ENCODE measurements at places on chromosomes 2 and 18.

DNA sequence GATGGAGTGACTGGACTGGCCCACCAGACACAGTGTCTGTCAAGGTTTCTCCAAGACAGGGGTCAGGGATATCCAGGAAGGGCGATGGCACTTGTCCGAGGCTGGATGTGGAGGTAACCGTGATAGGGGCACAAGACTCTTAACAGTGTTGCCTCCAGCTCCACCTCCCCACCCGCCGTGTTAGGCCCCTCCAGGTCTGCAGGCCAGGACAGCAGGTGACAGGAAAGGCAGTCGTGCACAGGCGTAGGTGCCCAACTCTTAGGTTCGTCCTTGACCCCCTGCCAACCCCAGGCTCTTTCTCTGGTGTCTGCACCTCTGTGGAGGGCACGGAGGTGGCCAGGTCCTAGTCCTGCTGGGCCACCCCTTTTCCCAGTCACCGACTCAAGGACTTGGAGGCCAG, 10.1 kb downstream of the ITM2C start:
- no peak for DNase-seq

GRCh38 chr2:72115110-72116080, 32.3 kb downstream of the CYP26B1 start:
- DNase-seq = no peak

DNA sequence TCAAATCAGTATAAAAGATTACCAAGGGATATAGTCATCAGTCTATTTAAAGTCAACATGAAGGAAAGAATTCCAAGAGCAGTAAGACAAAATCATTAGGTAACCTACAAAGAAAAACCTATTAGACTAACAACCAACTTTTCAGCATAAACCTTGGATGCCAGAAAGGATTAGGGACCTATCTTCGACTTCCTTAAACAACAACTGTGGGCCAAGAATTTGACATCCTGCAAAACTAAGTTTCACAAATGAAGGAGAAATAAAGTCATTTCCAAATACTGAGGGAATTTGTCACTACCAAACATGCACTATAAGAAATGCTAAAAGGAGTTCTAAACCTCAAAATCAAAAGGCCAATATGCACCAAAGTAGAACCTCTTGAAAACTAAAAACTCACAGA, 147.9 kb upstream of the TFPI start:
- DNase-seq = no peak

- DNase-seq = peak; percentile 29
These were observed 6.2 kb upstream of the GPR155 start for GRCh38 chr2:174492963-174493431.

DNA sequence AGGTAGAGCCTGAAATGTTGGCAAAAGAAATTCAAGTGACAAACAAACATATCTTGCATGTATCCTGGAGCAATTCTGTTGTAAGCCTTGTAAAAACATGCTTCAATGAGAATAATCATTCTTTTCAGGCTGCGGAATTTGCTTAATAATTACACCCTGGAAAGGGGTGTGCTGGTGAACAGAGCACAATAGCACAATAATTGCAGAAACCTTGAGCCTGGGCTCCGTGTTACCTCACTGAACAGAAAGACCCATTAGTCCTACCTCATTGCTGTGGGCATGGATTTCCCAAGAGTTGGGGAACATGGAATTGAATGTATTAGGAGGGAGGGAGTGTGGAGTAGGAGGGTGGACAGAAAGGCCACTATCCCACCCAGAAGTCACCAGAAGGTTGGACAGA, 168.0 kb upstream of the ALKAL2 start:
- DNase-seq = no peak

DNA sequence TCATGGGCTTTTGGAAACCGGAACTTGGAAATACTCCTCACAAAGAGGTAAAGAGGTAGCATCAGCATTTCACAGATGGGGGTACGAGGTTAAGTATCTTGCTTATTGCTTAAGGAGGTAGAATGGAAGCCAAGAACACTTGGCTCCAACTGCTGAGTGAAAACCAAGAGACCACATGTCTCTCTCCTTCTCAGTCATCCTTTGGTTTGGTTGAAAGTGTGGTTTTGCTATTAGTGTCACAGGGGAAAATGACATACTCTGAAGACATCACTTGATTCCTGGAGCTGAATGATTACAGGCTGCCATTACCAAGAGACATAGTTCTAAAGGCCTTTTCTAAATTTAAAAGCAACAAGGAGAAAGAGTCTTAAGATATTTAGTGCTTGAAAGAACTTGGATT, 41.5 kb downstream of the ANTXR1 start:
- no peak for DNase-seq

GRCh38 chr2:209976698-209977385, 25.6 kb upstream of the RPE start:
- no peak for DNase-seq

- DNase-seq = no peak
These were observed 94.6 kb upstream of the SMAD2 start for GRCh38 chr18:48024881-48025660.

- DNase-seq = no peak
These were observed 611 bp downstream of the TCF7L1 start for GRCh38 chr2:85133751-85134254.

- no peak for DNase-seq
These were observed 313.1 kb upstream of the SYT4 start for GRCh38 chr18:43590182-43590903.

GRCh38 chr2:38515155-38516074, 87.3 kb downstream of the HNRNPLL start:
- DNase-seq = no peak

DNA sequence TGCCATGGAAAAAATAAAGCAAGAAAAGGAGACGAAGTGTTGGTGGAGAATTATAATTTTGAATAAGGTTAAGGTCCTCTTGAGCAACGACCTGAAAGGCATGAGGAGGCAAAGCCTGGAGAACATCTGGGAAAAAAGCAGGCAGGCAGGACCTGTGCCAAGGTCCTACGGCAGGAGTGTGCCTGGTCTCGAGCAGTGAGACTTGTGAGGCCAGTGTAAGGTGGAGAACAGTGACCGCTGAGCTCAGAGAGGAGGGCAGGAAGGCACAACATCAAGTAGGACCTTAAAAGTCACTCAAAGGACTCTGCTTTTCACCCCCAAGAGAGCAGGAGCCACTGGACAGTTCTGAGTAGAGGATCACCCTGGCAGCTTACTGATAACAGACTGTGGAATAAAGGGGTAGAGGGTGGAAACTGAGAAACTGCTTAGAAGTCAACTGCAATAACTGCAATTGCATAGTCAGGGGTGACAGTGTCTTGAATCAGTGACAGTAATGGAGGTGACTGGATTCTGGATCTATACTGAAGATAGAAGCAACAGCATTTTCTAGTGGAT, 3.5 kb downstream of the NOL10 start:
- DNase-seq = no peak

DNA sequence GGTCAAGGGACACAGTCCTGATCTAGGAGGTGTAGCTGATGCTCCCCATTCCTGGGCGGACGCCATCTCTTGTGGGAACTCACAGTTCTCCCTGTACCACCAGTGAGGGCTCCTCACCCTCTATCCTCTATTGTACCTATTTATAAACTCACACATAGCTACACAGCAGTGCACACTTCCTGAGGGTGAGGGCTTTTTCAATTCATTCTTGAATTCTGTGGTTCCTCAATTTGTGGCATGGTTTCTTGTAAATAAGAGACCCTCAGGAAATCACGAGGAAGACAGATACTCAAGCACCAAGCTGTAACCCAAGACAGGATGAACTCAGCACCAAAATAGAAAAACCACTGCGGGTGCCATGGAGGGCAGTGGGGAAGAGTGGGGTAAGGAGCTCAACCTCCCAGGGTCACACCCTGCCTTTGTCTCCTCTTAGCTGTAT, 245.9 kb upstream of the PXDN start:
- DNase-seq = no peak

GRCh38 chr2:218019411-218020060, 16.7 kb upstream of the TNS1 start:
- DNase-seq = no peak

DNA sequence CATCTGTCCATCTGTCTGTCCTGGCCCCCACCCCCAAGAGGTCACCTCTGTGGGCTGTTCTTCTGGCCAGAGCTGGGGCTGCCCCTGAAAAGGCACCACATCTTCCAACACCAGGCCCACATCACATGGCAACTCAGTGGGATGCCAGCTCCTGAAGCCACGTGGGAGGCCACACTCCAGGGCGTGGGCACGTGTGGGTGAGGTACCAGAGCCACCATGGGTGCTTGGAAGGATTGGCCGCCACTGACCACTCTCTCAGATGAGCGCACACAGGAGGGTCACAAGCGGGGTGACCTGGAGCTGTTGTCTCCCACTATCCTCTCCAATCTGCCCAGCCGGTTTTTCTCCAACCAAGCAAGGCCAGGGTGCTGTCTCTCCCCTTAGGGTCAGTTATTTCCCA, 197.9 kb downstream of the TFCP2L1 start:
- no peak for DNase-seq

DNA sequence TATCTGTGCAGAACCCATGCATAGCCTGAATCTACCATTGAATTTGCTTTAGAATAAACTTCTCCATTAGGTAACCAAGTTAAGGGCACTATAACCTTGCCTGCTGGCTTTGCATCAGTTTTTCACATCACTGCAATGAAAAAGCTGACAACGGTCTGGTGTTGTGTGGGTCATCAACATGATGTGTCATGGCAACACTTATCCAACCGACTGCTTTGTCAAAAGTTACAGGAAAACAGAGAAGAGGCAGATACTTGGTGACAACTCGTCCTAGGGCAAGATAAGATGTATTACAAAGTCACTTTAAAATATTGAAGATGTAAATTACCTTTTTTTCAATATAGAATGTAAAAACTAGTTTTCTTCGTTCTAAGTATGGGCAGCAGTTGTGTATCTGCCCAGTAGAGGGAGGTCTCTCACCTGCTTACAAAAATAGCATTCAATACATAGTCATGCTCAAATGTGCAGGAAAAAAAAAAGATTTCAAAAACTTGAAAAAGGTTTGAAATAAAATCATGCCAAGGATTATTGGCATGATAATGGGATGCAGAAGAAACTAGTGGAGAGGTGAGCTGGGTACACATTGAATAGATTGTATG, 96.3 kb downstream of the EVA1A start:
- no peak for DNase-seq

DNA sequence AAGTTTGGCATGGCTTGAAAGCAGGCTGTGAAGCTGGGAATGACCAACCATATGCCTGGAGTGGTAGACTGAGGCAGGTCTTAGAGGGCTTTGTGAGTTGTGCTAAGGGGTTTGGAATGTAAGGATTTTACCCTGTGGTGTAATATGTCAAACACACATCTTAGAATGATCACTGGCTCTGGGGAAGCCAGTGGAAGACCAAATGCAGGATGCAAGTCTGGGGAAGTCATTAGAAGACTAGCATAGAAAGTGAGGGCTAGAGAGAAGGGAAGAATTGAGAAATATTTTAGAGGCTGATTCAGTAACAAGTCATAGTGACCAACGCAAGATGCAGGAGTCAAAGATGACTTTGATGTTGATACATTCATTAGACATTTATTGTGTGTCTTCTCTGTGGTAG, 3.5 kb upstream of the FHOD3 start:
- no peak for DNase-seq

- no peak for DNase-seq
These were observed 85.6 kb downstream of the ZNF804A start for GRCh38 chr2:184683911-184684310.

- DNase-seq = peak; percentile 9
These were observed 50.1 kb downstream of the UBR3 start for GRCh38 chr2:169877398-169877797.

- peak; percentile 42 for DNase-seq
These were observed 30.4 kb downstream of the CYTIP start for GRCh38 chr2:157413326-157414035.

GRCh38 chr2:110843496-110843895, 111.1 kb downstream of the ACOXL start:
- no peak for DNase-seq

DNA sequence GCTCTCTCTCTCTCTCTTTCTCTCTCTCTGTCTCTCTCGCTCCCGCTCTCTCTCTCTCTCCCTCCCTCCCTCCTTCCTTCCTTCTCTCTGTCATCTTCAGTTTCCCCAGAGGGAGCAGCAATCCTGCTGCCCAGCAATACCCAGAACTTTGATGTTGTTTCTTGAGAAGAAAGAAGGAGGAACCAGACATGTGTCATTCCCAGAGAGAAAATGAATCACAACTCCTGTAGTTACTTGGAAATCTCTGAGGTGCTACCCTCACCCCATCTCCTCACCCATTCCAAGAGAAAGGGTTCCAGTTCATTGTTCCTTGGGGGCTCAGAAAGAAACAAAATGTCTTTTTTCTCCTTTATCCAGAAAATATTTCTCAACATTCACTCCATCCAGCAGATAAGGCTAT, 449.1 kb downstream of the TNS1 start:
- no peak for DNase-seq

GRCh38 chr2:39179974-39180960, 59.4 kb upstream of the SOS1 start:
- DNase-seq = no peak

GRCh38 chr2:41859615-41860514, 188.0 kb upstream of the PKDCC start:
- no peak for DNase-seq

GRCh38 chr2:207911215-207911614, 114.1 kb downstream of the PLEKHM3 start:
- no peak for DNase-seq

DNA sequence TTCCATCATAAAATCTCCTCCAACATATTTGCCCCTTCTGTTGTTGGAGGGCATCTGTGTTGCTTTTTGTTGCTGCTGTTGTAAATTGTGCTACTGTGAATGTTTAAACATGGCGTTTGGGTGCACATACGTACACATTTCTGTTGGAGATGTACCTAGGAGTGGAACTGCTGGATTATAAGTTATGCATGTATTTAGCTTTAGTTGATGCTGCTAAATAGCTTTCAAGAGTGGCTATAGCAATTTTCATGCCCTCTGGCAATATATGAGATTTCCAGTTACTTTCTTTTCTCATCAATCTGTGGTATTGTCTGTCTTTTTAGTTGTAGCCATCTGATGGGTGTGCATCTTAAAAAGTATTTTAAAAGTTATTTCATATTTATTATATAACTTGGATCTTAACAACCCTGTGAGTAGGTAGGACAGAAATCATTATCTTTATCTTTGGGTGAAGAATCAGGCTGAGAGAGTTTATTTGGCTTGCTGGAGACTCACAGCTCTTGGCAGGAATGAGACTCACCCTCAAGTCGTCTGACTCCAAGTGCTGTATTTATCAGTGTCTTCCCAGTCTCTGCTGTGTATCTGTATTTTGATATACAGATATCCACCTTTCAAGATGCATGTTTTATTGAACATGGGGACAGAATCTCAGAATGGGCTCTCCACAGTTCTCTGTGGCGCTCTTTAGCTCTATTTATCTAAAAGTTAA, 16.9 kb downstream of the ZNF236 start:
- DNase-seq = no peak

GRCh38 chr2:11082880-11083279, 72.4 kb upstream of the SLC66A3 start:
- no peak for DNase-seq

GRCh38 chr2:113765276-113765675, 8.8 kb upstream of the SLC35F5 start:
- no peak for DNase-seq
